ENCODE measurements at places on chromosomes 5 and 9.

- no peak for DNase-seq
These were observed 33.7 kb downstream of the ADAMTSL2 start for GRCh38 chr9:133568186-133568585.

- DNase-seq, result no peak
These were observed 147.4 kb upstream of the RPS23 start for GRCh38 chr5:82425591-82425990.

GRCh38 chr5:68803881-68804319 lies 289.9 kb upstream of the SLC30A5 start:
- DNase-seq, result no peak

DNA sequence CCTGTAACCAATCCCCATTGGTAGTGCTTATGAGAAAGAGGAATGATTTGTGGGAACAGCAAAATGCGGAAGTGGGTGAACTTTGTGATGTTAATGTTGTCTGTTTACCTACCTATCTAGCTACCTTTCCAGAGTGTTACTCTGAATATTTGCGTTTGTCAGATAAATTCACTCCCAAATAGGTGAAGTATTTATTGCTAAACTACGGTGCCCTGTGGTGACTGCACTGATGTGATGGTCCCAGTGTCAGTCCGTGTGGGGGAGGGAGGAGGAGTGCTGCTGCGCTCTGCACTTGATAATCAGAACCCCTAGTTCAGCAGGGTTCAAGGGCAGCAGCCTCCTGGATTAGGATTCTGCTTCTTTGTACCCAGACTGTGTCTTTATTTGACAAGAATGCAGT lies 55.3 kb downstream of the TJP2 start:
- DNase-seq, result no peak

- no peak for DNase-seq
These were observed 7.0 kb downstream of the NOXA1 start for GRCh38 chr9:137429974-137430722.

DNA sequence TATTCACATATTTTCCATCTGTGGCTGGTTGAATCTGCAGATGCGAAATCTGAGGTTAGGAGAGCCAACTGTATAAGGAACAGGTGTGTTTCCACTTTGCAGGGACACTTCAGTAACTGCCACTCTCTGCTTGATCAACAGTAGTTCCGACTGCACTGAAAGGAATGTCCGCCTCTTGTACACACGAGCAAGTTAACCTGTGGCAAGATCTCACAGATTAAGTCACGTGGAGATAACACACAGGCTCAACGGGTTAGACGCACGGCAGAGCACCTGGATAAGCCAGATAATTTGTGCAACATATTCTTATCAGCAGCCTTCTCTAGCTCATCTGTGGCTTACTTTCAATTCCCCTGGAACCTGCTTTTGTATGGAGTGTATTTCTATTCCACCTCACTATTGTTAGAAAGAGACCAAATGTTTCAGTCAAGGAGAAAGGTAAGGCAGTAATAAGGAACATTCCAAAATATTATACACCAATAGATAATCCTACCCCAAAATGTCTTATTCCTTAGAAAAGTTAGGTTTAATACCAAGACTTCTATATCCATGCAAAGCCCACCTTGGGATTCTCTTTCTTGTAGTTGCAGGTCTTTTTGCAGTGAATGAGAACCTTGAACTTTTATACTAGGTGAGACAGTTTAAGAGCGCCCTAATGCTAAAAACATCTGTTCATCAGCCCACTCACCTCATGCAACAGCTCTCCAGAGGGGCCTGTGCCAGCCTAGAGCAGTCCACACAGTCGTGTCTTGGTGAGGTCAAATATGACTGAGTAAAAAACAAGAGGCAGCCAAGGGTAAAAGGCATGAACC lies 6.5 kb upstream of the C9 start:
- no peak for DNase-seq

GRCh38 chr9:110750272-110750671 lies 81.7 kb downstream of the MUSK start:
- DNase-seq, result no peak
